ENCODE measurements at places on chromosomes 11 and 22.
A peak's percentile ranks its signal among the peaks of the same experiment; 100 is the strongest.

GRCh38 chr22:49014227-49015201 is 813.2 kb downstream of the BRD1 start:
- H3K27ac ChIP-seq, result no peak overlapping the region
- no peaks in the 10 kb centered on the region for H3K4me1 ChIP-seq
- H3K36me3 ChIP-seq, result no peaks in the 10 kb centered on the region
- H3K4me3 ChIP-seq, result no peak overlapping the region
- DNase-seq, result no peak

GRCh38 chr22:32940736-32941135 is 117.4 kb downstream of the SYN3 start:
- H3K27me3 ChIP-seq, result no peaks in the 10 kb centered on the region
- no peak overlapping the region for H3K27ac ChIP-seq
- no peaks in the 10 kb centered on the region for H3K36me3 ChIP-seq
- no peak overlapping the region for H3K4me3 ChIP-seq

DNA sequence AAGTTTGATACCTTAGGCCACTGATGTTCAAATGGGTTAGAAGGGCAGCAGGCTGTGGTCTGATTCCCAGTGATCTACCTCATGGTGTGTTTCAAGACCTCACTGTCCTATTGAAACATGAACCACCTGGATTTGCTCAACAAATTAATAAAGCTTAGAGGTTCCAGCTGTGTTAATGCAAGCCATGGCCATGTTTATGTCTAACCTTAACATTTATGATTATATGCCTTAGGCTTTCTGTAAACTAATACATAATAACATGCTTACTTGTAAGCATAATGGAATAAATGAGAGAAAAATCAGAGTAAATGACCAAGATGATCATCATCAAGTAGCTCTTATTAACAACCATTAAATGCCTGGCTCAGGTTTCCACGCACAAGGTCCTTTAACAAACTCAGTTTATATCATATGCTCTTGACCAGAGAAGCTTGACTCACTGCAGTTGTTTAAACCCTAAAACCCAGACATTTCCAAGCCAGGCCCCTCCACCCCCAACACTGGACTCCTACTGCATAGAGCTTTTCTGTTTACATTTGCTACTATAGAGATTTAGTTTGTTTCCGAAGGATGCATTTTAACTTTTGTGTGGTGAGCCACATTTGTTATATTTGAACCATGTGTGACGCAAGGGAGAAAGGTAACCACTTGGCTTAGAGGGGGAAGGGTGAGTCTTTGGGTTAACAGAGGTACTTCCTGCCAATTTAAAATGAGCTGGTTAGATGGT is 43.7 kb downstream of the KREMEN1 start:
- H3K4me3 ChIP-seq, result no peak overlapping the region
- no peaks in the 10 kb centered on the region for H3K36me3 ChIP-seq
- H3K27ac ChIP-seq, result no peak overlapping the region
- H3K4me1 ChIP-seq, result no peaks in the 10 kb centered on the region
- no peak for DNase-seq
- H3K27me3 ChIP-seq, result no peaks in the 10 kb centered on the region

GRCh38 chr11:13721760-13722159 is 53.3 kb downstream of the FAR1 start:
- H3K27ac ChIP-seq, result no peak overlapping the region
- no peak overlapping the region for H3K4me3 ChIP-seq
- no peaks in the 10 kb centered on the region for H3K27me3 ChIP-seq

DNA sequence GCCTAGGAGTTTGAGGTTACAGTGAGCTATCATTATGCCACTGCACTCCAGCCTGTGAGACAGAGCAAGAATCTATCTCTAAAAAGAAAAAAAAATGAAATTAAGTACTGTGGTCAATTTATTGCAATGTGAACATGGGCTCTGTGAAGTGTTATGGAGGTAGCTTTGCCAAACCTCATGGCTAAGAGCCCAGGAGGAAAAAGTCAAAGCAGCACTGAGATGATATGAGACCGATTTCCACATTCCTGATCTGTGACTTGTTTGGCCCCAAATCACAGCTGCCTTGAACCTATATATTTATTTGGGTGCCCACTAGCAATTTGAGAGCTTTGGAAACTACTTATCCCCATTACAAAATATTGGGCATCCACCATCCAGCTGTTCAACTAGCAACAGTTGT is 29.8 kb upstream of the TMEM135 start:
- no peak overlapping the region for H3K27ac ChIP-seq
- no peak overlapping the region for H3K4me3 ChIP-seq
- no peaks in the 10 kb centered on the region for H3K27me3 ChIP-seq
- no peaks in the 10 kb centered on the region for H3K4me1 ChIP-seq
- H3K36me3 ChIP-seq, result no peaks in the 10 kb centered on the region

DNA sequence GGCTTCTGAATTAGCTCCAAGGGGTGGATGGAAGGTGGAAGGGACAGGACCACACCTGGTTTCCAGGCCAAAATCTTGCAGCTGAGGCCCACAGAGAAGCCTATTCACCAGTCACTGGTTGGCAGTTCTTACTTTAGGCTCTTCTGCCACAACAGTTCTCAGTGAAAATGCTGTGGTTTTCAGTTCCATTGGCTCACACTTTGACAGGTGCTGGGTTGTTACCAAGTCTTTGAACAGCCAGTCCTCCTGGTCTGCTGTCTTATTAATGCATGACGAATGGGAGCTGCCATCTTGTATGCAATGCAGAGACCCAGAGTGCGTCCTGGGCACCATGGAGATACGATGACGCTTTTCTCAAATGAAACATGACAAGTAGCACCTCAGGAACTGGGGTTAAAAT is 232.0 kb upstream of the ZBED5 start:
- no peaks in the 10 kb centered on the region for H3K27me3 ChIP-seq
- peak overlapping the region; percentile 55 for H3K27ac ChIP-seq
- no peaks in the 10 kb centered on the region for H3K36me3 ChIP-seq
- peaks cover 17% of the 10 kb centered on the region for H3K4me1 ChIP-seq

DNA sequence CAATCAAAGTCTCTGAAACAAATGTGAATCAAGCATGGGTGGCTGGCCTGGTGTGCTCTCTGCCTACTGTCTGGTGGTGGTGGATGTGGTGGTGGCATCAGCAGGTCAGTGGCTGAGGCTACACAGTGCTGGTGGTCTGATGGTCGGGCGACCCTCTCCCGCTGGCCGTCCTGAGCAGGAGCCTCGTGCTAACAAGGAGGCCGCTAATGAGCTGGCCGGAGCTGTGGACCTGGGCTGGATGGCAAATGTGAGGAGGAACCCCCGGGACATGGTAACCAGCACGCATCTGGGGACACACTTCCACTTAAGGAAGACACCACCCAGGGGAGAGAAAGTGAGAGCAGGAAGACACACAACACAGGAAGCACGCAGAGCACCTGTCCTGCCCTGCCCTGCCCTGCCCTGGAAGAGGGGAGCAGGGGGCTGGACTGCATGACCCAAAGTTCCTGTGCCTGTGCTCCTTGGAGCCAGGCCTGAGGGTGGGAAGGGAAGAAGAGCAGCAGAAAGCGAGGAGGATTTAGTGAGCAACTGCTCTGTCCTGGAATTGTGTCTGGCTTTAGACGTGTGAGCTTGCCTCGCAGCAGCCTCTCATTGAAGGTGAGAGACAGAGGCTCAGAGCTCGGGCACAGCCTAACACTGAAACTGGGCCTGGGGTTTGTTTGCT is 23.7 kb downstream of the SLC37A2 start:
- no peak overlapping the region for H3K4me3 ChIP-seq
- no peaks in the 10 kb centered on the region for H3K36me3 ChIP-seq
- H3K27me3 ChIP-seq, result no peaks in the 10 kb centered on the region
- no peak for DNase-seq

GRCh38 chr11:28144808-28145207 is 36.6 kb downstream of the METTL15 start:
- no peaks in the 10 kb centered on the region for H3K36me3 ChIP-seq
- no peak overlapping the region for H3K27ac ChIP-seq
- DNase-seq, result no peak
- no peak overlapping the region for H3K4me3 ChIP-seq

DNA sequence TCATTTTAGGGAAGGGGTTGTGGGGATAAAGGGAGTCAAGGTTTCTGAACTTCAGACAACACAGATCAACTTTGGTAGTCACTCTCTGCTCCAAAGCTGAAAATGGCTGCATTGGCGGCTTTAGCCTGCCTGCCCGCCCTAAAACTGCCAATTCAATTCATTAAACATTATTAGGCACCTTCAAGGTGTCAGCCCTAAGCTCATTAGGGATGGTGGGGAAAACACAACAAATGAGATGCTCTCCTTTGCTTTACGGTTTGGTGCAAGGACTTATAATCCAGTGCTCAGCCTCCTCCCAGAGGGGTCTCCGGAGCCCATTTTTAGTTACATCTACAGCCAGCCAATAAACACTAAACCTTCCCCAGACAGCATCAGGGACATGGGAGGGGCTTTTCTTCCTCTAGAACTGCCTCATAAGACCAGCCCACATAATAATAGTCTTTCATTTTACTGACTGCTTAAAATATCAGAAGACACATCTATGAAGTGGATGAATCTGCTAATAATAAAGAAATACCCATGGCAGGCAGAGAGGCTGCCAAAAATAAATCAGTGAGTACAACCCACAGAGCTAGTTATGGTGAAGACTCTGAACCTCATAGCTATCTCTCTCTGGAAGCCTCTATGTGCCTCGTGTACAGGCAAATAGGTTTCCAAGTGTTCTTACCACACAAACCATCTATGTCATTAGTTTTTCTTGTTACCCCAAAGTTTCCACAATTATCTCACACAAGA is 102.8 kb upstream of the NCAM1 start:
- H3K36me3 ChIP-seq, result no peaks in the 10 kb centered on the region
- DNase-seq, result no peak
- no peaks in the 10 kb centered on the region for H3K27me3 ChIP-seq
- H3K4me3 ChIP-seq, result no peak overlapping the region
- no peaks in the 10 kb centered on the region for H3K4me1 ChIP-seq
- no peak overlapping the region for H3K27ac ChIP-seq

DNA sequence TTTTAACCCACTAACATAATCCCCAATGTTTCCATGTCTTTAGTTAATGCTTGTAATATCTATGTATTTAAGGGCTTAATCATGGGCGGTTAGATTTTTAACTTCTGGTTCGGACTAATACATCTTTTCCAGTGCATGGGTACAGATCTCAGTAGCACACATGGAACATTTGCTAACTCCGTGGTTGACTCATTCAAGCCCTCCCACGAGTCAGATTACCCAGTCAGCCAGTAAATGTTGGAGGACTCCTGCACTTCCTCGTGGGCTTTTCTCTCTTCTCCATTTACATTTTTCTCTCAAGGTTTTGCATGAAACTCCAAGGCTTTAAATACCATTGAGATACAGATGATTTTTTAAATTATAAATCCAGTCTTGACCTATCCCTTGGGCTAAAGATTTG is 313.9 kb downstream of the ST3GAL4 start:
- no peak for DNase-seq
- H3K36me3 ChIP-seq, result no peaks in the 10 kb centered on the region
- no peak overlapping the region for H3K4me3 ChIP-seq

DNA sequence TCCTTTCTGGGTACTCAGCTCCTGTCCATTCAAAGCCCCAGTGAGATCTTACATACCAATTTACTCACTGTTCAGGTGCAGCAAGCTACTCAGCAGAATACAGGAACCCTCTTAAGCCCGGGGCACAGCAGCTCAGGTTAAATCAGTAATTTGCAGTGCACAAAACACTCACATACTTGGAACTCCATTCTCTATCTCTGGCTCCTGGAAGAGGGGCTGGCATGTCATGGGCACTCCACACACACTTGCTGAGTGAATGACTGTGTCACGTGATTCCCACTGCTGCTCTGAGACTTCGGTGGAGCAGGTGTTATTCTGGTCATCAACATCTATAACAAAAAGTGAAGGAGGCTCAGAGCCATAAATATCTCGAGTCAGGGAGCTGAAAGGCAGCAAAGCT is 157.3 kb upstream of the BDNF start:
- H3K4me1 ChIP-seq, result peaks cover 13% of the 10 kb centered on the region
- peak; percentile 37 for DNase-seq
- no peaks in the 10 kb centered on the region for H3K36me3 ChIP-seq
- H3K27ac ChIP-seq, result no peak overlapping the region
- no peak overlapping the region for H3K4me3 ChIP-seq

GRCh38 chr11:31856248-31856647 is 45.1 kb upstream of the PAX6 start:
- no peaks in the 10 kb centered on the region for H3K4me1 ChIP-seq
- no peak overlapping the region for H3K4me3 ChIP-seq
- DNase-seq, result no peak
- no peaks in the 10 kb centered on the region for H3K36me3 ChIP-seq
- no peak overlapping the region for H3K27ac ChIP-seq

- no peak for DNase-seq
- H3K36me3 ChIP-seq, result no peaks in the 10 kb centered on the region
- no peak overlapping the region for H3K4me3 ChIP-seq
These were observed 9.0 kb downstream of the SWAP70 start for GRCh38 chr11:9672918-9673317.

DNA sequence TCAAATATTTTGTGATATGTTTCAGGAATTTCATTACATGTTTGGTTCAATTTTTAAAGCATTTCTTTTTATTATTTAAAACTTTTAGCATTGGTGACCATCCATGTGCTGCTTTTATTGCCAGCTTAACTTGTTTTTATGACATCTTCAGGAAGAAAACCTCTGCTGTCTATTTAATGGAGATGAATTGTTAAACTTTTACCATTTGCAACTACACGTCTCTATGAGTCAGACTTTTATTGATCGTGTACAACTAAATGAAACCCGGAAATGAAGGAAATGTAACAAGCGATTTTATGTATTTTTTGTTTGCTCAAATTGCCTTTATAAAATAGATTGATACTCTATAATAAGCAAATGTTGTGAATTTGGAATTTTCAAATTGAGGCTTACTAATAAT is 113.0 kb downstream of the PTPRJ start:
- peaks cover 15% of the 10 kb centered on the region for H3K4me1 ChIP-seq
- DNase-seq, result no peak
- no peak overlapping the region for H3K27ac ChIP-seq
- H3K4me3 ChIP-seq, result no peak overlapping the region

GRCh38 chr22:33350961-33351360 is 292.8 kb upstream of the SYN3 start:
- no peak overlapping the region for H3K27ac ChIP-seq
- no peaks in the 10 kb centered on the region for H3K4me1 ChIP-seq
- no peak for DNase-seq
- no peak overlapping the region for H3K4me3 ChIP-seq

DNA sequence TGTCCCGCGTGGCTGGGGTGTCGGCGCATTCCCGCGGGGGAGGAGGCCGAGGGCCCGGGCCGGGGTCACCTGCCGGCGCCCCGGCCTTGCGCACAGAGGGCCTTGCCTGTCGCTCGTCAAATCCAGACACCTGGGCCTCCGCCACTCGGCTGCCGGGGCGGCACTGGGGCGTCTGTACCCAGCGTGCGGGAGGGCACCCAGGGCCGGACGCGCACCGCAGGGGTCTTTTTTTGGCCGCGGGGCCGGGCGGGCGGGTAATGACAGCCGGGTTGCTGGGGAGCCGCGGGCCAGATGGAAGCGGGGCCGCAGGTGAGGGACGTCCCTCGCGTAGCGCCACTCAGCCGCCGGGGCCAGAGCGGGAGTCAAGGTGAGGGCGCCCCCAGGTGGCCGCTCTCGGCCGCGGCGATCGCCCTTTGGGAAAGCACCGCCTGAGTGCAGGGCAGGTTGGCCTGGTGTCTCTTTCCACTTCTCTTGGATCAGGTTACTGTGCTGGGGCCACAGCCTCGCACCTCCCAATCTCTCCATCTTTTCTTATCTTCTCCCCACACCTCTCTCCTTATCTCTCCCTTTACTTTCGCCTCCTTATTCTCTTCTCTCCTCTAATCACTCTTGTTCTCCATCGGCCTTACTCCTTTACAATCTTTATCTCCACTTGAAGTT is 3.5 kb downstream of the PHLDB1 start:
- no peaks in the 10 kb centered on the region for H3K36me3 ChIP-seq
- DNase-seq, result peak; percentile 81
- H3K27me3 ChIP-seq, result peaks cover 43% of the 10 kb centered on the region
- H3K4me1 ChIP-seq, result peaks cover 11% of the 10 kb centered on the region

Measured in MM.1S (cell line).